ENCODE measurements at places on chromosomes 7 and 10.

DNA sequence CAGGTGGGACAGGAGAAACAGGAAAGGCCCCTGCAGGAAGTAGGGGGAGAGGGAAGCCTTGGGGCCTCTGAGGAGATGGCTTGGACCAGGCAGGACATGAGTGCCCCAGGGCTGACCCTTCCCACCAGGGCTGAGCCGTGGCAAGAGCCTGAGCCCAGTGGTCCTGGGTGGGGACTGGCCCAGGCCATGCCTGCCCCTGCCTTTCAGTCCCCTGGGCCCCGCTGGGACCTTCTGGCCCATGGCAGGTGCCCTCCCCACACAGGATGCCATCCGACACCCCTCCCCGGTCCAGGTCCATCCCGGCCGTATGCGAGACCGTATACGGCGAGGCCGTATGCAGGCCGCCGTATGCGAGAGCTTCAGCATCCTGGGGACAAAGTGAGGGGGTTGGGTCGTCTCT, 2.0 kb downstream of the GRIFIN start:
- no peak for DNase-seq

DNA sequence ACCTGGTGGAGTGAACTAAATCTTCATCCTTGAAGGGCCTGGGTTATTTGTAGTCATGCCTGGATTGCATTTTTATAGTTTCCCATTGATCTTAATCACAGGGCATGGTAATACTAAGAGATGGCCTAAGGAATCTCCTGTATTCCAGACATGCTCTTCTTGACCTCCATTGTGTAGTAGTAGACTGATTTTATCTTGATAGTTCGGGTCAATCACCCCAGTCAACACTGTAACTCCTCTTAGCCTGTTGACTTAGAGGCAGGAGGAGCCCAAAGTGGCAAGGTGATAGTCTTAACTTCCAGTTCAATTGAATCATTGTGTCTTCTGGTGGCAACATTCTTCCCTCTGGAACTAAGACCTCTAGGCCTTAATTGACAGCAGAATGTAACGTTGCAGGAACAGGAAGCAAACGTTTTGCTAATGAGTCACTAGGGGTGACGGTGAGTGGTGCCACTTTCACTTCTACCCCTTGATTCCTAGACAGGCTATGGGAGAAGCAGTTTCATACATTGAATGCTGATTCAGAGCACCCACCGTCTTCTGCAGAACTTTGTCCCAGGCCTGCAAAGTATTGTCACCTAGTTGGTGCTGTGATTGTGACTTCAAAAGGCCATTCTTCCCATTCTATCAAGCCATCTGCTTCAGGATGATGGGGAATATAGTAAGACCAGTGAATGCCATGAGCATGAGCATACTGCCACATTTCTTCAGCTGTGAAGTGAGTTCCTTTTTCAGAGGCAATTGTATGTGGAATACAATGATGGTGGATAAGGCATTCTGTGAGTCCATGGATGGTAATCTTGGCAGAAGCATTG, 24.0 kb upstream of the PAPSS2 start:
- DNase-seq: no peak

DNA sequence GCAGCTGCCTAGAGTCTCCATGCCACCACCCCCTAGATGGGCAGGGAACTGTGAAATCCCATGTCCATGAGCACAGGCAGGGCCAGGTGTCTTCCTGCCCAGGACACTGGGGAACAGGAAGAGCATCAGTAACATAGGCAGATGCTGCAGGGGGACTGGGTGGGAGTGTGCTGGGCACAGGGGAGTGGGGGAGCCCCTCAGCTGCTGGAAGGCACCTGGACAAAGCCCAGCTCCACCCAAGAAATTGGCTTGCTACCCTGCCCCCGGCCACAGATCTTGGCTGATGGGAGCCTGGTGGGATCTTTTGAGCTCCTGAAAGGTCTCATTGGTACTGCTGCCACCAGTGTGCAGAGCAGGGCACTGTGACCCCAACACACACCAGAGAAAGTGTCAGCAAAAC, 66.7 kb downstream of the TCERG1L start:
- no peak for DNase-seq

DNA sequence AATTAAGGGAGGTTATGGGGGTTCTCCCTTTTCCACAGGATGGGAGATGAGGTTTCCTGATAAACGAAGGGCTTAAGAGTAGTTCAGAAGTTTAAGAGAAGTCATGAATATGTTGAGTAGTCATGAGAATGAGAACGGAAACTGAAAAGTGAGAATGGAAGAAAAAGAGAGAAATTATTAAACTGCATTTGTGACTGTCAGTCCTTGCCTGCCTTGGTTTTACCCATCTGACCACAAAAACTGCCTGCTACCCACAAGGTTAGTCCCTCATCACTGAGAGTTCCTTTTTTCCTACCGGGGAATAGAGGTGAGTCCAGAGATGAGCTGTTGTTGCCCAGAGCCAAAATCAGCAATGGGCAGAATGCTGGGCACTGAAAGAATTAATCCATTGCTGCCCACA, 174.1 kb upstream of the BET1 start:
- no peak for DNase-seq

- no peak for DNase-seq
Observed at GRCh38 chr7:30176463-30177109, 41.8 kb downstream of the MTURN start.

DNA sequence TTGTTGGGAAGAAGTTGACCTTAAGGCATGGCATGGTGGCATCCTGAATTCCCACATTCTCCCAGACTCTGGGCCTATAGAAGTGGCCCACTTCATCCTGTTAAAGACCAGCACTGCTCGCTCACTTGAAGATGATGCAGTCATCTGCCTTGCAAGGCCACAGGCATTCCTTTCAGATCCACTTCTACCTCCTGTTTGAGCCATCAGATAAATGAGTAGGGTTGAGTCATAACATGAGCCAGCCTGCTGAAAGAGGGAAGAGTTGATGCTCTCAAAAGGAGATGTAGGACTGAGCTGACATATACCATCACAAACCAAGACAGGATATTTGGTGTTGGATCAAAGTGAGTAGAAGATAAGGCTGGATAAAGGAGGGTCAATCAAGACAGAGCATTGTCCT, 1.5 kb upstream of the EBLN1 start:
- no peak for DNase-seq

DNA sequence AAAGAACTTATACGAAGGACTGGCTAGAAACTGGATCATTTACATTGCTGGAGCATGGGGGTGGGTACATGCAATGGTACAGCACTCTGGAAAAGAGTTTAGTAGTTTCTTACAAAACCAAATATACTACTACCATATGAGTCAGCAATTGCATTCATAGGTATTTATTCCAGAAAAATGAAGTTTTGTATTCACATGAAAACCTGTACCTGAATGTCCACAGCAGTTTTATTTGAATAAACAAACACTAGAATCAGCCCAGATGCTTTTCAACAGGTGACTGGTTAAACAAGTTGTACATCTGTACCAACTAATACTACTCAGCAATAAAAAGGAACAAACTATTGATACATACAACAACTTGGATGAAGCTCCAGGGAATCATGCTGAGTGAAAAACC, 3.4 kb downstream of the SCIN start:
- DNase-seq: no peak

- no peak for DNase-seq
Observed at GRCh38 chr7:31724696-31725095, 37.7 kb downstream of the PPP1R17 start.

DNA sequence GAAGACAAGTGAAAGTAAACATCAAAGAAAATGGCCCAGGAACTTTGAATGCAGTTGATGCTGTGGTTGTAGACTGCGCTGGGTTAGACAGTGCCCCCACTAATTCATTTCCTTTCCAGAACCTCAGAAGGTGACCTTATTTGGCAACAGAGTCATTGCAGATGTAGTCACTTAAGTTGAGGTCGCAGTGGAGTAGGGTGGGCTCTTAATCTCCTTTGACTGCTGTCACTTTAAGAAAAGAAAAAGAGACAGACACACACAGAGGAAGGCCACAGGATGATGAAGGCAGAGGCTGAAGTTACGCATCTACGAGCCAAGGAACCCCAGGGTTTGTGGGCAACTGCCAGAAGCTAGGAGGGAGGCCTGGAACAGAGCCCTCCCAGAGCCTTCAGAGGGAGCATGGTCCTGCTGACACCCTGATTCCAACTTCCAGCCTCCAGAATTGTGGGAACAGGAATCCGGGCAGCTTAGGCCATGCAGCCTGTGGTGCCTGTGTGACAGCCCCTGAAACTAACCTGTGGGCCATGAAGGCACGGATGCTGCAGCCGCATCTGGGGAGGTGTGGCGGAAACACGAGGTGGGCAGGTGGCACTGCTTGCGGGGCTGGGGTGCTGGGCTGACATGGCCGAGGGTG, 107.6 kb downstream of the PRKAG2 start:
- DNase-seq: no peak

DNA sequence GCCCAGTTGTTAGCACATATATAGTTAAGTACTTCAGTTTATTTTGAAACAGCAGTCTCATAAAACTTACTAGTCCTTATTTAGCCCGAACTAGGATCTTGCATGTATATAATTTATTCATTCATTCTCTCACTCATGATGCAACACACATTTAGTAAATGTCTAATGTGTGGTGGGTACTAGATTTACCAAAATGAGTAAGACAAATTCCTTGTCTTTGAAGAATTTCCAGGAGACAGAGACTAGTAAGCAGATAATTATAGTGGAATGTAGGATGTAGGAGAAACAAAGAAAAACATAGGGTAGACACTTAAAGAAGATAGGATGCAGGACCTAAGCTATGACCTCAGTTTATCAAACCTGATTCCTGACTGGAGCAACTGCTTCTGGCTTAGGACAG, 120.2 kb upstream of the AMPH start:
- no peak for DNase-seq

DNA sequence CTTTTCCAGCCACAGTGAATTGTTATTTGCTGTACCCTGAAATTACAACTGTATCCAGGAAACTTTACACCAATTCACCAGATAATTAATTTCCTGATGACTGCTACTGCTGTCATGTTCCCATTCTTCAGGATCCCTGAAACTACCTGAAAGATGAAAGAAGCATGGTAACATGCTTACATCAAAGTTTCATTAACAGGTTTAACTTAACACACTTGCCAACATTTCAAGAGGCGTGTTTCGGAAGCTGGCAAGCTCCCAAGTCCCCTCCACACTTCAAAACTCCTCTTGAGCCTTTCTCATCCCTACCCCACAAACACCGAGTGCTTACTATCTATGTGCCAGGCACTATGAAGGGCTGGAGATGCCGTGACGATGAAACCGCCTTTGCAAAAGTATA, 88.6 kb downstream of the MPP7 start:
- no peak for DNase-seq

- DNase-seq: no peak
Observed at GRCh38 chr10:29830531-29831512, 196.1 kb upstream of the SVIL start.

GRCh38 chr10:17671307-17671706, 27.4 kb downstream of the STAM start:
- DNase-seq: peak; percentile 31

- DNase-seq: no peak
Observed at GRCh38 chr10:26524161-26524896, 86.2 kb downstream of the APBB1IP start.

Data from neural progenitor cell (in vitro differentiated cells).